OCI-LY7 (cell line): ENCODE measurements at places on chromosomes 6 and 20. TPM values are rescaled to one million over a fixed set of nuclear protein-coding genes. Genes with fewer than 3 reads are reported as not detected.

The NHLRC1 gene
- total RNA-seq = not detected in 2 replicates

The CCDC170 gene
- not detected in 2 replicates for total RNA-seq

The EPHA7 gene
- not detected in 2 replicates for total RNA-seq

The NMBR gene
- not detected in 2 replicates for total RNA-seq

The CTNNBL1 gene
- 88.0 and 90.0 TPM in 2 replicates for total RNA-seq

The GSTA3 gene
- not detected in 2 replicates for total RNA-seq

The SIRPB2 gene
- total RNA-seq = not detected in 2 replicates

The SLPI gene
- total RNA-seq = not detected in 2 replicates

The TFEB gene
- 48.6 and 60.0 TPM in 2 replicates for total RNA-seq

The APOBEC2 gene
- total RNA-seq = not detected in 2 replicates

The MTFR2 gene
- 26.6 and 32.9 TPM in 2 replicates for total RNA-seq
